ENCODE measurements at places on chromosomes 1 and 21. TPM values are rescaled to one million over a fixed set of nuclear protein-coding genes. Genes with fewer than 3 reads are reported as not detected.

- DNase-seq: no peak
These were observed 19.2 kb upstream of the PIGK start for GRCh38 chr1:77238462-77238861.

DNA sequence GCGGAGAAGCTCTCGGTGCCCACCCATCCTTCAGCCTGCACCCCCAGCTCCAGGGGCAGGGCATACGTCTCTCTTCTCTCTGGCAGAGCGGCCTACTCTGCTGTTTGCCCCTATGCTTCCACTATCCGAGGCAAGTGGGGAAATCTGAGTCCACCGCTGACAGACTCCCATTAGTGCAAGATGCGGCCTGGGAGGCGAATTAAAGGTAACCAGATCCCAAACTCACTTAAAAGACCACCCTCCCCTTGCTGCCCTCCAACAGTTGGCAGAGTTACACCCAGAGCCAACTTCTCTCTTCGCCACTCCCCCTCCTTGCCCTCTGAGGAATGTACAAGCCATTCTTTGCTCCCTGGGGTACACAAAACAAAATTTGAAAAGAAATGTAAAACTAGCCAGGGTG, 6.4 kb downstream of the FOXD3 start:
- DNase-seq: no peak

- peak; percentile 93 for DNase-seq
These were observed 42.7 kb downstream of the HSD3B1 start for GRCh38 chr1:119549719-119550132.

The FCRL3 gene
- total RNA-seq: not detected

- DNase-seq: no peak
These were observed 6.0 kb downstream of the PLEKHG5 start for GRCh38 chr1:6485168-6486101.

- DNase-seq: no peak
These were observed 37.6 kb downstream of the MATN1 start for GRCh38 chr1:30685796-30686165.

The ZDHHC18 gene
- 31.6 TPM for total RNA-seq

The RAP1GAP gene
- 5.2 TPM for total RNA-seq

DNA sequence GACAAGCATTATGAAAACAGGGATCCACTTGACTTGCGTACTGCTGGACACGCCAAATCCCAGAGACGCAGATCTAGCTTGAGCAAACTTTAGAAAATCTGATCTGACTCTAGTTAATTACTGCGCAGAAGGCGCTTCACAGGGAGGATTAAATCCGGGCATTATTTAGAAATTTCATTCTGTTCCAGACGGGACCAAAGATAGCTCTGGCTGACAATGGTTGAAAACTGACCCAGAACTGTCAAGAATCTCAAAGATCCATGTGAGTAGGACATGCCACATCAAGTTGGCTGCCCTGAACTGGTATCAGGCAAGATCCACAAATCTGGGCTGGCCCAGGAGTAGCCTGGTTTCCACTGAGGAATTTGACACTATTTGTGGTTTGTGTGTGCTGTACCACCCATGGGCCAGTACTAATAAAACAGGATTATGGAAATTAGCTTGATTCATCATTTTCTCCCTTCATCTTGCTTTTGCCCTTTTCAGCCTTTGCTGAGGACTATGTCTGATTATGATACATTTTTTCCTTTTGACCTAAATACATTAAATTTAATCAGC, 171.0 kb downstream of the VAV3 start:
- DNase-seq: peak; percentile 20

DNA sequence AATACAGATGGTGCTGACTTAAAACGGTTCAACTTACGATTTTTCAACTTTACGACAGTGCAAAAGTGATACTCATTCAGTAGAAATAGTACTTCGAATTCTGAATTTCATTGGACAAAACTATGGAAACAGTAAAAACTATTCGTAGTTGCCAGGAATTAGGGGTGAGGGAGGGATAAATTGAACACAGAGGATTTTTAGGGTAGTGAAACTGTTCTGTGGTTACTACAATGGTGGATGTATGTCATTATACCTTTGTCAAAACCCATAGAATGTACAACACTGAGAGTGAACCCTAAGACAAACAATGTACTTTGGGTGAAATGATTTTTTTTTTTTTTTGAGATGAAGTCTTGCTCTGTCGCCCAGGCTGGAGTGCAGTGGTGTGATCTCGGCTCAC, 7.5 kb downstream of the DDR2 start:
- DNase-seq: no peak

DNA sequence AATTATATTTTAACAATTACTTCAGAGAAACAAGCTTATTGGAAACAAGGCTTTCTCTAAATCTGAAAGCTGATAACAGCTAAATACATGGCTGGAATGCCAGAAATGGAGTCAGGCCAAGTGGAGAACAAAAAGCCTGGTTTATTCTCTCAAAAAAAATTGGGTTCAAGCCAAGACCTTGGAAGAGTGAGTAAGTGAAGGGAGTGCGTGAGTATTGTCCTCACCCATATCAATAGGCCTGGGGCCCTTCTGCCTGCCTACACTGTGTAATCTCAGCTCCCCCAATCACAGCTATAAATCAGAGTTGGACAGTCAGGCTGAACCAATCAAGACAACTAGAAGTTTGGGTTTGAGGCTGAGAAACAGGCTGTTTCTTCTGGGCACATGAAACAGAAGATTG, 7.4 kb downstream of the KYAT3 start:
- DNase-seq: peak; percentile 88

- peak; percentile 78 for DNase-seq
These were observed 12.6 kb downstream of the FLG2 start for GRCh38 chr1:152347116-152347728.

DNA sequence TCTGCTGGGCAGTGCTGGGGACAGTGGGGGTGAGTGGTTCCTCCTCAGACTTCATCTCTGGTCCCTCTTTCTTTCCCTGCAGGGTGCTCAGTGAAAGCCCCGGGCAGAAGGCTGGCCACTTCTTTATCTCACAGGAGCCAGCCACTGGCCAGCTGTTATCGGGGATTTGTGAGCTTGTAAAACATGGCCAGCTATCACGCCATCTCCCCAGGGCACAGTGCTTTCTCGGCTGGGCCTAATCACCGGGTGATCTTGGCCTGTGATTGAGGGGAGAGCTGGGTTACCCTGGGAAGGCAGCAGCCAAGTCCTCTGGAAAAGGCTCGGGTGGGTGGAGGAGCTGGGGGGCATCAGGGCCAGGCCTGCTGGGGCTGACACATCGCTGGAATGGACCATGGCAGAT, 83.0 kb downstream of the IGSF21 start:
- DNase-seq: peak; percentile 25

DNA sequence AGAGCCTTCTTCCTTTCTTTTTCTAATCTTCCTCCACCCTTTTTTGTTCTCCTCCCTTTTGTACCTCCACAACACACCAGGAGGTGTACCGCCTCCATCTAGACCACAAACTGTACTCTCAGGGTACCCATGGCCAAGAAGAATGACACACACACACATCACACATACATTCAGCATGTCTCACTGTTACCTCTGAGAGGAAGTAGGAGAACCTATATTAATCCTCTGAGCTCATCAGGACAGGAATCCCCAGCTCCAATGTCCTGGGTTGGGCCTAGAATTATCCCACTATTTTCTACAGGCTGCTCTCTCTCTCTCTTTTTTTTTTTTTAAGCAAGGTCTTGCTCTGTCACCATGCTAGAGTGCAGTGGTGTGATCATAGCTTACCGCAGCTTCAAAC, 36.7 kb downstream of the ATP2B4 start:
- peak; percentile 17 for DNase-seq

DNA sequence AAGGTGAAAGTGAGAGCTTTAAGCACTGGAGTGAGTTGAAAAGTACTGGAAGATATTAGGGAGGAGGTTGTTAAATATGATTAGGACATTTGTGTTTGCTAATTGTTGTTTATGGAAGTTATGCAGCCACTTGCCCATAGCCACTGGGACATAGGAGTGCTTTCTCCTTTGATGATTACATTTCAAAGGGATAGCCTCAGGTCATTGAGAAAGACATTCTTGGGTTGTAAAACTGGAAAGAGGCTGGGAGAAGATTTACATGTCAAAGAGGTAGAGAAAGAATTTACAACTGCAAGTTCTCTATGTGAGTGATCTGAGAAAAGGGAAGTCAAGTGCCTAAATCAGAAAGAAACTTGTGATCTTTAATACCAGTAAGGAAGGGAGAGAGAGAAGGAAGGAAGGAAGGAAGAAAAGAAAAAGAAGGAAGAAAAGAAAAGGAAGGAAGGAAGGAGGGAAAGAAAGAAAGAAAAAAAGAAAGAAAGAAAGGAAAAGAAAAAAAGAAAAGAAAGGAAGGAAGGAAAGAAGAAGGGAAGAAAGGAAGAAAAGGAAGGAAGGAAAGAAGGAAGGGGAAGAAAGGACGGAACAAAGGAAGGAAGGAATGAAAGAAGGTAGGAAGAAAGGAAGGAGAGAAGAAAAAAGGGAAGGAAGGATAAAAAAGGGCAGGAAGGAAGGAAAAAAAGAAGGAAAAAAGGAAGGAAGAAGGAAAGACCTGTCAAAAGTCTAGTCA, 284.6 kb upstream of the DPYD start:
- no peak for DNase-seq

GRCh38 chr1:70864302-70864701, 183.3 kb downstream of the PTGER3 start:
- DNase-seq: no peak

DNA sequence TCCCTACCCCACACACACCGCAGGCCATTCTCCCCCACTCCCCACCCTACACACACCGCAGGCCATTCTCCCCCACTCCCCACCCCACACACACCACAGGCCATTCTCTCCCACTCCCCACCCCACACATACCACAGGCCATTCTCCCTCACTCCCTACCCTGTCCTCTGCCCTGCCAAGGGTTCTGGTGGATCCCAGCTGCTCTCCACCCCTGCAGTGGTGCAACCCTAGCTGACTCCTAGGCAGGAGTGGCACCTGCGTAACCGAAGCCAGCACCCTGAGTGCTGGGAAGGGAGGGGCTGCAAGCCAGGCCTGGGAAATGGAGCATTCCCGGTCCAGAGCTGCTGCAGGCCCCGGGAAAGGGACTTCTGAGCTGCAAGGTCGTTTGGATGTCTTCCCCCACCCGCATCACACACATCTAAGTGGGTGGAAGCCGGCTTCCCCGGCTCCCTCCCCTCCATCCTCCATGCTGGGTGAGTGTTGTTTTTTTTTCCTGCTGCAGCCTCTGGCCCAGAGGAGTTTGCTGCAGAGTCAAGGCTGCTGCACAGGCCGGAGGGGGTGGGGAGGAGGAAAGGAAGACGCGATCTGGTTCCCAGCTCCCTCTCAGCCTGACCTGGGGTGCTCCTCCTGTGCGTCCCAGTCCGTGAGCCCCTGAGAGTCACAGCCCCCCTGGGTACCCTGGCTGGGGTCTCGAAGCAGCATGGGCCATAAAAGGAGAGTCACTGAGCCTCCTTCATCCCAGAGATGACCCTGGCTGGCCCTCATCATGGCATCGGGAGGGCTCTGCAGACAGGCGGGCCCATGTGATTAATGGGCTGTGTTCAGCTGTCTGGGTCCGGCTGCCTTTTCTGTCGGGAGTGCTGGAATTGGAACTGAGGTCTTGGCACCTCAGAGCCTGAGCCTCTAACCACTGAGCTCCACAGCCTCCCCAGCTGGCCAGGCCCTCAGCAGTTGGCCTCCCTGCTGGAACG, 16.1 kb downstream of the H6PD start:
- DNase-seq: no peak

DNA sequence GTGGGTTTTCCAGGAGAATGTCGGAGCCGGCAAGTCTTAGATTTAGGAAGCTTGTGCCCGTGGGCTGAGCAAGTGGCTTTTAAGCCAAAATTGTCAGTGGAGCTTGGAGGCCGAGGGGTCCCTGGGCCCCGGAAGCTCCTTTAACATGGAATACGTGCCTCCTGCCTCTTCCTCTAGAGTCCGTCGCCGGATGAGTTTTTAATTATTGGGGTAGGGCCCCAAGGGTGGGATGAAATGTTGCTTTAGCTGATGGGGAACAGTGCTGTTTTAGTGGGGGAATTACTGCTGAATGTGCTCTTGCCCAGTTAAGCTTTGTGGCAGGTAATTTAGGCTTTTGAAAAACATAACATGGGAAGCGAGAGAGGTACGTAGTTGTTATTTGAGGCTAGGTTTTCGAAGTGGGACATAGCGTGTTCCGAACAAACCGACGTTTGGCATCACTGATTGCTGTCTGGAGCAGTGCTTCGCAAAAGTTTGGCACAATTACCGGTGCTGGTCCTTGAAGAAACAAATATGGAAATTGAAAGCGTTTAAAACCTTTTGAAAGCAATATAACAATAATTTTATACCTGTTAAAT, 786 bp downstream of the RPL5 start:
- DNase-seq: no peak

Measured in SJCRH30 (cell line).